ENCODE measurements at places on chromosomes 7 and 10. TPM values are rescaled to one million over a fixed set of nuclear protein-coding genes. Genes with fewer than 3 reads are reported as not detected.
A peak's percentile ranks its signal among the peaks of the same experiment; 100 is the strongest.

HOGA1 gene
- 1.3 TPM for total RNA-seq

ABCC2 gene
- total RNA-seq, result 1.5 TPM

ORC5 gene
- total RNA-seq, result 26.4 TPM

DNA sequence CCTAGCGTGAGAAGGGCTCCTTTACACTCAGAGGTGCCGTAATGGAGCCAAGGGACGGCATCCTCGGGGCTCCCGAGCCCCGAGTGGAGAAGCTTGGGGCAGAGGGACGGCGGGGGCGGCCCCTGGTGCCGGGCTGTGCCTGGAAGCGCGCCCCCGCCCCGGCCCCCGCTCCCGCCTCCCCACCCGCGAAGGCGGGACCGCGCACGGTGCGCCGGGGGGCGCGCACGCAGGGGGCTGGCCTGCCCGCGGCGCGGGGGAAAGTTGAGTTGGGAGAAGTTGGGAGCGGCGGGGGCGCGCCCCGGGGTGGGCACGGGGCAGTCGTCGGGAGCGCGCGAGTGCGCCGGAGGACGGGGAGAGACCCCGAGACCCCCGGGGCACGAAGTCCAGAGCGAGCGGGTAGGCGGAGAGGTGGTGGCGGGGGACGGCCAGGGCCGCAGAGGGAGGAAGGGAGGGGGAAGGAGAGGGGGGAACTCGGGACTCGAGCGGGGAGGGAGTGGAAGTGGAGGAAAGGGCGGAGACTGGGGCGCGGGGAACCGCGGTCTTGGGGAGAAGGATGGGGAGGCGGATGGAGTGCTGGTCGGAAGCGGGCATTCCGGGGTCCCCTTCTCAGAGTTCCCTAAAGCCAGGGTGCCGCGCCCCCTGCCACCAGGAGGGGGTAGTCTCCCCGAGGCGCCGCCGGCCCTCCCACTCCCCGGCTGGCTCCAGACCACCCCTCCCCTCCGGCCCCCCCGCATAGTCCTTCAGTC lies at the start of gene SLC4A2:
TSS of gene SLC4A2 (plus strand) at position 223 of the 746 bp plus-strand sequence. CDS start 2,399 bp downstream, outside the sequence.
- DNase-seq, result peak; percentile 84

GRCh38 chr10:72083790-72084459 lies 4.4 kb downstream of the SPOCK2 start:
- DNase-seq, result no peak

- DNase-seq, result no peak
Measured at GRCh38 chr10:126704649-126705048, 34.2 kb upstream of the C10orf90 start.

- no peak for DNase-seq
Measured at GRCh38 chr10:12978891-12979290, 22.6 kb downstream of the CCDC3 start.

- DNase-seq, result no peak
Measured at GRCh38 chr7:28329661-28330363, 82.5 kb upstream of the CREB5 start.

DNA sequence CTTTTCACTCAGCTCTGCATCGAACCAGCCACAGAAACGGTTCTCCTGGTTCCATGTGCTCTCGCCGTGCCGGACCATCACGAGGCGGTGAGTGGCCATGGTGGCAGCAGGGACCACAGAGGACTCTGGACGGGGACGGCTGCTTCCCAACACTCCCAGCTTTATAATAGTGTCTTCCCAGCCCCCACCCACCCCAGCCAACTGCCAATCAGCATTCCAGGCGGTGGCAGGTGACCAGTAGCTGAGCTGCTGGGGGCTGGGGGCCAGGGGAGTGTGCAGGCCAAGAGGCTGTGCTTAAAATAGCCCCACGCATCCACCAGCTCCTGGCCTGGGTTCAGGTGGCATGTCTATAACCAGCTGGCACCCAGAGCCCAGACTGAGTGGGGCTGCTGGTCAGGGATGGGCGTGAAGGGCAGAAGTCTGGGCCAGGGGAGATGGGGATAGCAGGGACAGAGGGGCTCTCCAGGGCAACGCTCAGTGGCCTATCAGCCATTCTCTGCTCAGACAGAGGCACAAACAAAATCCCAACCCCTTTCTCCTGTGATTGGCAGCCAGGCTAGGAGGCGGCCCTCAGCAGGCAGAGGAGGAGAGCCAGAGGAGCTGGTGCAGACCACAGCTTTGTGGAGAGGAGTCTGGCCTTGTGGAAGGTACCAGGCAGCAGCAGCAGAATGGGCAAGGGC lies at the start of gene PGAM2:
TSS of gene PGAM2 (minus strand) at position 137 of the 680 bp plus-strand sequence. CDS start at position 99, 38 bp downstream.
- DNase-seq, result no peak

DNA sequence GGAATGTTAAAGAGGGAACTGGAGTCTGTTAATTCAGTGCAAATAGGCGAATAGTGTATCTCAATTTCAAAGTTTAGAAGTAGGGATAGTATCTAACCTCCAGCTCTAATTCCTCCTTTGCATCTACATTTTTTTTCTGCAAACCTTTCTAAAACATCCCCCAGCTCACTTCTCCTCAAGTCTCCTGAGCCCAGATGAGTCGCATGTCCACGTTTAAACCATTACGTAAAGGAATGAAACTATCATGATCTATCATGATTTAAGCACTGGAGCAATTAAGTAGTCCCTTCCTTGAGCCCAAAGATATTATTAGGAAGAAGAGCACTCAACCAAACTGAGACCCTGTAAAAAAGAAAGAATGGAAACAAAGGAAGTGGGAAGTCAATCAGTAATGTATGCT lies 29.9 kb downstream of the GPR22 start:
- no peak for DNase-seq
